ENCODE measurements at places on chromosomes 1 and 21.

GRCh38 chr1:152697701-152698600, at the start of gene LCE2A:
Gene LCE2A (plus strand): TSS chr1:152698345. CDS start chr1:152698902, 557 bp downstream.
- no peak for DNase-seq

- peak; percentile 17 for DNase-seq
Observed at GRCh38 chr1:9417695-9418094, 121.6 kb upstream of the SLC25A33 start.

- no peak for DNase-seq
Observed at GRCh38 chr1:223417903-223418663, 24.9 kb downstream of the CCDC185 start.

GRCh38 chr1:188782220-188782841, 1695.3 kb downstream of the BRINP3 start:
- no peak for DNase-seq

DNA sequence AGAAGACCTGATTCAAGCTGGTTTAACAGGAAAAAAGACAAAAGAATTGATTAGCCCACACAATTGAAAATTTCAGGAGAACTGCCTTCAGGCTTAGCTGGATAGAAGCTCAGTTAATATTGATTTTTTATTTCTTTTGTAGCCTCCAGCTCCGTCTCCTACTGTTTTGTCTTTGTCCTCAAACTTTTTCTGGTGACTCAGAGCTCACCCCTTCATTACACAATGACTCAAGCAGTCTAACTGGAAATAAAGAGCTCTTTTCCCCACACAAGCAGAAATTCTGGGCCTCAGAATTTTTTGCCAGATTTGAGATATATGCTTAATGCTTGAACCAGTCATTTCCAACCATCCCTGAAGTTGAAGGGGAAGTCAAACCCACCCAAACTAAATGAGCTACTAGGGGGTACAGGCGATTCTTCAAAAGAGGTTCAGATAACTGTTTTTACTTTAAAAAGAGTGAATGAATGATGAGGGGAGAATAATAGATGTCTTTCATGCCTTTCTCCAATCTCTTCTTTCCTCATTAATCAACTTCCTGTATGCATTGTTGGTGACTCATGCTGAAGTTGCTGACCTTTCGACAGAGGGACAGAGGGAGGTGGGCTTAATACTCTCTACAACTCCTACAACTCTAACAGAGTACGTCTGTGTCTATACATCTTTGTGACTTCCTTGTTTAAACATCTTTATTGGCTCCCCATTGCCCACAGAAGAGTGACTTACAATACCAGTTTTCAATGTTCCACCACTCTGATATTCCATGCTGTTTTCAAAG, 6.2 kb upstream of the ACP6 start:
- no peak for DNase-seq

GRCh38 chr1:42086146-42086545, 67.1 kb upstream of the GUCA2B start:
- no peak for DNase-seq

DNA sequence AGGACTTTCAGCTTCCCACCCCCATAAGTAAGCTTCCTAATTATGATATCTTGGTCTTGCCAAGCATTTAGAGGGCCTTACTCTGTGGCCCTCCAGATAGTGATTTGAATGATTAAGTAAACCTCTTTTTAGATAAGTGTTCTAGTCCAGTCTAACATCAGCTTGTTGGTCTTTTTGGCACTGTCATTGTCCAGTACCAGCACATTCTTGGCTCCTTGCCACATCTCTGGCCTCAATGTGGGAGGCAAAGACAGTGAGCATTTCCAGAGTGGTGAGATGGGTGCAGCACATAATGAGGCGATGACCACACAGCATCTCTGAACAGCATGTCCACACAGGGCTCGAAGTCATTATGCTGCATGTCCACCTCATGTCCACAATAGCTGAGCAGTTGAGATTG, 6.1 kb downstream of the CAPZA1 start:
- no peak for DNase-seq

DNA sequence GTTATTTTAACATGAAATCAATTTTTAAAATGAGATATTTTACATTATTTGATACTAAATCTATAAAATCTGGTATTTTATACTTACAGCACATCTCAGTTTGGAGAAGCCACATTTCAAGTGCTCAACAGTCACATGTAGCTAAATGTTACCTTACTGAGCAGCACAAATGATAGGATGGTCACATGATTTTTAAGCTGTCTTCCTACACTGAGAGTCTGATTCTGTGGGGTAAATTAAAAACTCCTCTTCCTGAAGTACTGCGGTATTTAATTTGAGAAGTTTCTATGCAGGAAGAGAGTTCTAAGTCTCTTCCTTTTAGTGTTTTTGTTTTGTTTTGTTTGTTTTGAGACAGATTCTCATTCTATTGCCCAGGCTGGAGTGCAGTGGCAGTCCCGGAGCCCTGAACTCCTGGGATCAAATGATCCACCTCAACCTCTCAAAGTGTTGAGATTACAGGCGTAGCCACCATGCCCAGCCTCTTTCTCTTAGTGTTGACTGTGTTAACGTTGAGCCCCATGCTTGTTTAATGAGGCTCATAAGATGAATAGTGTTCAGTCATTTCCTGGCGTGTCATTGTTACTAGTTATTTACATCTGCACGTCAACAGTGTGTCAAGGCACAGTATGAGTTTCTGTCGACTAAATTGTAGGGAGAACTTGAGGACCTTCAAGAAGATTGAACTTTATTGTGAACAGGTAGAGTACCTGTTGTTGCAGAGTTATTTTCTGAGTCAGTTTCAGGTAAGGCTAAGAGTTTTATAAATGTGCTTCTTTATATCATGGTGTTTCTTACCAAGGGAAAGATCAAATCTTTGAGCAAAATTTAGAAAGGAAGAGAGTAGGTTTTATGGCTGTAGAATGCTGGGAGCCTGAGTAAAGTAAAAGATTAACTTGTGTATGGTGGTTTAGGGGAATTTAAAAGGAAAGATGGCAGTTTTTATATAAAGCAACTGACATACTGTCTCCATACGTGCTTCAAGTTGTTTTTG, 3.3 kb downstream of the CNST start:
- DNase-seq, result peak; percentile 67

DNA sequence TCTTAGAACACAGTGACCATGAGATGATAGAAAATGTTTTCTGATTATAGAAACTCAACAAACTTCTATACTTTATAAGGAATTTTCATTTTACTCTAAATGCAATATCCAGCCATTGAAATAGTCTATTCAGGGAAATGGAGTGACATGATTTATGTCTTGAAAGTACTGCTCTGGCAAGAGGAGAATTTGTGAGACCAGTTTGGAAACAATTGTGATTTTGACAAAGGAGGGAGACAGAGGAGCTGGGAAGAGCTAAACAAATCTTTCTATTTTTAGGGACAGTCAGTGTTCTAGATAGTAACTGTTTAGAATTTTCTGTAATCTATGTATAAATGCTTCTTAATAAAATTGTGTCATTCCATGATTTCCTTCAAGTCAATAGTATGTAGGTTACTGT, 252.3 kb downstream of the FMN2 start:
- DNase-seq, result no peak

GRCh38 chr1:241406421-241406820, 49.4 kb upstream of the RGS7 start:
- no peak for DNase-seq

GRCh38 chr21:43731891-43732711, 13.2 kb downstream of the PDXK start:
- no peak for DNase-seq

GRCh38 chr1:172827841-172828240, 168.9 kb downstream of the FASLG start:
- peak; percentile 44 for DNase-seq

DNA sequence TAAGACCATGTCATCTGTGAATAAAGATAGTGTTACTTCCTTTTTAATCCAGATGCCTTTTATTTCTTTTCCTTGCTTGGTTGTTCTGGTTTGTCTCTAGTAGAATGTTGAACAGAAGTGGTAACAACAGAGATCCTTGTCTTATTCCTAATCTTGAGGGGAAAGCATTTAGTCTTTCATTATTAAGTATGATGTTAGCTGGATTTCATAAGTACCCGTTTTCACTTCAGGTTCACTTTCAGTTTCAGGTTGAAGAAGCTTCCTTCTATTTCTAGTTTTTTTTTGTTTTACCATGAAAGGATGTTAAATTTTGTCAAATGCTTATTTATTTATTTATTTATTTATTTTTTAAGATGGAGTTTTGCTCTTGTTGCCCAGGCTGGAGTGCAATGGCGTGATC, 22.3 kb upstream of the AGPAT3 start:
- no peak for DNase-seq

- no peak for DNase-seq
Observed at GRCh38 chr1:12433323-12434053, 184.5 kb downstream of the DHRS3 start.

GRCh38 chr1:189874715-189875435, 602.8 kb downstream of the BRINP3 start:
- DNase-seq, result no peak

- no peak for DNase-seq
Observed at GRCh38 chr1:178284058-178284457, 190.2 kb downstream of the RASAL2 start.

GRCh38 chr1:233549404-233549803, 64.5 kb upstream of the KCNK1 start:
- DNase-seq, result no peak

DNA sequence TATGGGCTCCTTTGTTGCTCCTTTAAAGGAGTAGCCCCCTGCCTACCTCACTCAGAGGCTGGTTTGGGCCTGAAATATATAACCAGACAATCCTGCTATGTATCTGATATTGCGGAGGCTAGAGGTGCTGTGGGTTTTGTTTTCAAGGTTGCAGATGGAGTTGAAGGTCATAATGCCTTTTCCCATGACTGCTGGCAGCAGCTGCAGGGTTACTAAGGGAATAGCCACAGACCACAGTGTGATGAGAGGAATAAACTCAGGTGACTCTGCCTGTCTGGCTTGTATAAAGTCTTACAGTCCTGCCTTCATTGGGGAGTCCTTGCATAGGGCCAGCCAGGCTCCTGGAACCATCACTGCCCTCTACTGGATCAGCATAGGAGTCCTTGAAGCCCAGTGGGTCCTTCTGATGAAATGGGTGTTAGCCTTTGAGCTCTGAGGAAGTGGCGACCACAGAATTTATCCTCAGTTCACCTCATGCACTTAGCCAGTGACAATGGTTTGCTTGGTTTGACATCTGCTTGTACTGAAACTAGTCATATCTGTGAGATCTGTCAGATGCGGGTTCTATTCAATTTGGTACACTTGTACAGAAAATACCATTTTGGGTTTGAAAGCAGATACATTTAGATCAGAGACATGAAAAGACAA, 174.4 kb upstream of the HMCN1 start:
- peak; percentile 79 for DNase-seq

GRCh38 chr1:236794585-236795034, 482 bp upstream of the MTR start:
- DNase-seq, result no peak

GRCh38 chr1:178102218-178102617, 8.3 kb downstream of the RASAL2 start:
- no peak for DNase-seq

DNA sequence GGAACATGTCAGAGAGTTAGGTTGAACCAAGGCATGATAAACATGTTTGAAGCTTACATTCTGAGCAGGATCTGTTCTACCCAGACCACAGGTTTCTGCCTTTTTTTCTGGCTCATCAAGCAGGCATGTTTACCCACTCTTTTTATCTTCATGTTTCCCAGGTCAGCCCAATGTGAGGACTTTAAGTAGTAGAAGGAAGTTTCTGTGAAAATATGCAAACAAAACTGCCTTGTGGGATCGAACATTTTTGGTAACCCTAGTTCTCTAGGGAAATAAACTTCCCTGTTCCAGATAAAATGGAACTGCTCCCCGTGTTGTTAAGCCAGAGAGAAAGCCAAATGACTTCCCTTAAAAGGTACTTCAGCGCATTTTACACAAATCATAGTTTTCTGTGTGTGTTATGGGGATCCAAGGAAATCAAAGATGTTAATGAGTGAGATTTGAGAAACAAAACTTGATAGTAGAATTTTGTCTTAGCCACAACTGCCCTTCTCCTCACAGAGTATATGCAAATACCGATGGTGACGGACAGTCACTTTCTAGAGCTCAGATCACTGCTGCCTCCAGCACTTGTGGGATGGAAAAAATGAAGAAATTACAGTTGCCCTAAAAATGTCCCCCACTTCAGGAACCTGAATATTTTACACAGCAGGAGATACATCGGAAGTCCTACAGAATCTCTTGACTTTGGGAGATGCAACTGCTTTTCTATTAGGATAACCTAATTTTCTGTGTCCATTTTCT, 765 bp upstream of the HIPK1 start:
- DNase-seq, result no peak

GRCh38 chr1:37862330-37862729, 2.9 kb upstream of the MTF1 start:
- no peak for DNase-seq

GRCh38 chr1:15579683-15580047, 5.2 kb downstream of the AGMAT start:
- no peak for DNase-seq

- DNase-seq, result peak; percentile 63
Observed at GRCh38 chr1:39091845-39092645, 65.9 kb downstream of the NDUFS5 start.

- DNase-seq, result no peak
Observed at GRCh38 chr1:55156608-55157007, 58.6 kb downstream of the USP24 start.

DNA sequence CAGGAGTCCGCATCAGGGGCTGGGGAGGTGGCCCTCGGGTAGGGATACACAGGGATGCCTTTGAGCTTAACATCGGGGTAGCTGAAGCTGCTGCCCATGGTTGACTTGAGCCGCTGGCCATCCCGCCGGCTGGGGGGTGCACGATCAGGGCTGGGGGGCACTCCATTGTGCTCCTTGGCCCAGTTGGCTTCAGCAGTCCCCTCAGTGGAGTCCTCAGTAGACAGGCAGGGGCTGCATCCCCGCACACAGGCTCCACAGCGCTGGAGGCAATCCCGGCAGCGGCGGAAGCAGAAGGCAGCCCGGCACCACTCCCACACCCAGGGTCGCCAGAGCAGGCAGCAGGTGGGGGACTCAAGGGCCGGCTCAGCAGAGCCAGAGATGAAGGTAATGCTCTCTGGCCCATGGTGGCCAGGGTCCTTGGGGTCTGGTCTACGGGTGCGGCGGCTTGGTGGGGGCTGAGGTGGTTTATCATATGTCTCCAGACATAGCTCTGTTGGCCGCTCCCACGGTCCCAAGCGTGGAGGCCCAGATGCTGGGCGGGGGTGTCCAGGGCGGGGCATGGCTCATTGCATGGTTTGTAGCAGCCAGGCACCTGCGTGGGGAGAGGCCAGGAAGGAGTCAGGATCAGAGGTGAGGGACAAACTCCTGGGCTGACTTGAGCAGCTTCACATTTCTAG, 8.3 kb downstream of the KDF1 start:
- DNase-seq, result no peak

GRCh38 chr1:23896491-23896890, 16.7 kb downstream of the CNR2 start:
- no peak for DNase-seq

DNA sequence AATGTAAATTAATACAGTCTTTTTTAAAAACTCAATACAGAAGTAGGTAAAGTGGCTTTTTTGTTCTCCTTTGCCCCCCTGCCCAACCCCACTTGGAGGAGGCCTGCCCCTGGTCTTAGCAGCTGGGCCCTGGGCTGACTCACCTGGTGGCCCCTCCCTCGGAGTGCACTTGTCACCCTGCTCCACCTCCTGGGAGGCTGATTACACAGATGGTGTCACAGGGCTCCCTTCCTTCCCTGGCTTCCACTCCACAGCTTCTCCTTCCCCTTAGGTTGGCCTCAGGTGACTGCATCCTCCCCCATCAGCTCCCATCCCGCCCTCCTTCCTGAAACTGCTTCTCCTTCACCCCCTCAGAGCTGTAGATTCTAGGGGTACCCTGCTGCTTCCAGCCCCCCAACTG, 11.7 kb upstream of the CAPN9 start:
- DNase-seq, result no peak

- DNase-seq, result no peak
Observed at GRCh38 chr1:78297836-78298235, 192.9 kb upstream of the PTGFR start.

Data from CD4-positive, alpha-beta T cell treated with Interleukin-2 at 100 ng/mL for 4 hours (primary cell).